HFFc6 (cell line): ENCODE measurements at places on chromosomes 2 and 18. TPM values are rescaled to one million over a fixed set of nuclear protein-coding genes. Genes with fewer than 3 reads are reported as not detected.

GRCh38 chr2:109193807-109194619, 65.0 kb downstream of the SH3RF3 start:
- DNase-seq = no peak
- peaks cover 6% of the 10 kb centered on the region for H3K27me3 ChIP-seq
- no peak overlapping the region for H3K4me3 ChIP-seq

DNA sequence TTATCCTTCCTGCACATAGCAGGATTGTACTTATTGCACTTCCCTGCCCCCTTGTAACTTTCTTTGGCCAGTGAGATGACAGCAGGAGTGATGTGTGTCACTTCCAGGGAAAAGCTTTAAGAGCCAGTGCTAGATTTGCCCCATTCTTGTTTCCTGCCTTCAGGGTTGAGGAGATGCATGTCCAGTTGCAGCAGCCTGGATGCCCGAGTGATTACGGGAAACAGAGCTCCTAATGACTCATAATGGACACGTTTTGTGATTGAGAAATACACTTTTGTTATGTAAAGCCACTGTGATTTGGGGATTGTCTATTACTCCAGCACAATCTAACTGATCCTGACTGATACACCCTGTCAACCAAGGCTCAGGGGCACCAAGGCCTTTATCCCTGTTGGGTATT, 5.0 kb upstream of the TET3 start:
- H3K27me3 ChIP-seq = peaks cover 4% of the 10 kb centered on the region; the same call in 1 of the 2 replicates
- H3K4me3 ChIP-seq = peak overlapping the region; percentile 10; the same call in 1 of the 2 replicates
- peak overlapping the region; percentile 60 for H3K27ac ChIP-seq
- H3K4me1 ChIP-seq = peaks cover 43% of the 10 kb centered on the region
- DNase-seq = peak; percentile 85
- H3K36me3 ChIP-seq = no peaks in the 10 kb centered on the region

DNA sequence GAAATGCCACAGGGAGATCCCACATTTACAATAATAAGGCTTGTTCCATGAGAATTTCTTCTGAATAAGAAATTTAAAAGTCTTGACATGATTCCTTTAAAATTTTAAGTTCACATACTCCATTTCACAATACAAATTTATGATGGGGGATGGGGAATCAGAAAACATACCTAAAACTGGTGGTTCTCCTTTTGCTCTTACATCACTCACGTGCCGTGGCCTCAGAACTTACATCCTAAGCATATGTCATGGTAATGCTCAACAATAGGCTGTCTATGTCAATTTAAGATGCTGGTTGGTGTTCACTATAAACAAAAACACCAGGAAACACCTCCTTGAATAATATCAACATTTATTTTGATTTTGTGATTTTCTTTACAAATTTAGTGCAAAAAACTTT, 12.8 kb downstream of the UPP2 start:
- no peak overlapping the region for H3K4me3 ChIP-seq
- H3K4me1 ChIP-seq = no peaks in the 10 kb centered on the region
- H3K27me3 ChIP-seq = peaks cover 3% of the 10 kb centered on the region; the same call in 1 of the 2 replicates
- H3K36me3 ChIP-seq = no peaks in the 10 kb centered on the region
- no peak for DNase-seq

DNA sequence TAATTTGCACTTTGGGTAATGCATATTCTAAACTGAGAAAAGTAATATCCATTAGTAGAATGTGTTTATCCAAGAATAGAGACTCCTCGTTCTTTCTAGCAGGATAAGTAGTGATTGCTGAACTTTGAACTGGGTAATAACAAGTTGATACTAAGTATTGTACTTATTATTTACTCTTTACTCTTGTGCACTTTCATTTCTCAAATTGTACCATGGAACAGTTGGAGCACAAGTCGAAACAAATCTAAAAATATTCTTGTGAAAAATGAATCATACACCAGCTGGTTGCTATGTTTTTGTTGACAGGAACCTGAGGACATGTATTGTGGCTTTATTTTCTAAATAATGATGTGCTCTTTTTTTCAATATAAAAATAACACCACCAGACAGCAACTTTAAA, 111.9 kb downstream of the RGPD3 start:
- no peaks in the 10 kb centered on the region for H3K4me1 ChIP-seq
- H3K4me3 ChIP-seq = no peak overlapping the region
- DNase-seq = no peak
- no peak overlapping the region for H3K27ac ChIP-seq

DNA sequence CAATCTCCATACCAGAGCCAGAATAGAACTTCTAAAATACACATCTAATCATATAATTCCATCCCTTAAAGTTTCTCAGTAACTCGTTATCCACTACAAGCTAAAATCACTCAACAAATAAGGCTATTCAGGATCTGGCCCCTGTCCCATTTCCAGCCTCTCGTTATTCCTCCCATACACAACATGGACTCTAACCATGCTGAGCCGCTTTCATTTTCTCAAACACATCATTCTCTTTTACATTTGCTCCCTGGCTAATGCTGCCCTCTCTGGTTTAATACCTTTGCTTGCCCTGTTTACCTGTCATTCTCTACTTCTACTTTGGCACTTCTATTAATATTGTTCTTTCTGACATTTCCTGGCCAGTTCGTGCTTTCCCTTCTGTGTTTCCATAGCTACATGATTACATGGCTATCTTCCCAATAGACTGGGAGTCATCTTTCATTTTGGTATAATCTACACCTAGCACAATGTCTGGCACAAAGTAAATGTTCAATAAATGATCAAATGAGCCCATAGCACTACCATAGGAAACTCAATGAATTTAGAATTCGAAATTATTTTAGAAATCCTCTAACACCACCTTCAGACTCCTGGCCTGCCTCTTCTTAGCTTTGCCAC, 163.6 kb upstream of the VRK2 start:
- H3K4me1 ChIP-seq = peaks cover 17% of the 10 kb centered on the region
- no peak overlapping the region for H3K4me3 ChIP-seq

GRCh38 chr2:14148216-14148615, 484.3 kb upstream of the LRATD1 start:
- H3K4me1 ChIP-seq = no peaks in the 10 kb centered on the region
- H3K4me3 ChIP-seq = no peak overlapping the region
- no peaks in the 10 kb centered on the region; the same call in 1 of the 2 replicates for H3K27me3 ChIP-seq
- H3K27ac ChIP-seq = no peak overlapping the region
- no peak for DNase-seq
- no peaks in the 10 kb centered on the region for H3K36me3 ChIP-seq

- H3K27ac ChIP-seq = no peak overlapping the region
- no peak for DNase-seq
- H3K27me3 ChIP-seq = no peaks in the 10 kb centered on the region
- no peaks in the 10 kb centered on the region for H3K4me1 ChIP-seq
Observed at GRCh38 chr18:69067048-69067447, 269.2 kb downstream of the CCDC102B start.

- H3K27me3 ChIP-seq = peaks cover 3% of the 10 kb centered on the region; the same call in 1 of the 2 replicates
- peaks cover 41% of the 10 kb centered on the region for H3K4me1 ChIP-seq
- H3K36me3 ChIP-seq = peaks cover 9% of the 10 kb centered on the region
- no peak overlapping the region for H3K27ac ChIP-seq
- no peak overlapping the region for H3K4me3 ChIP-seq
Observed at GRCh38 chr2:84697895-84698294, 181.6 kb downstream of the DNAH6 start.

GRCh38 chr2:143068509-143068908, 60.7 kb upstream of the ARHGAP15 start:
- H3K27ac ChIP-seq = no peak overlapping the region
- no peak overlapping the region for H3K4me3 ChIP-seq
- DNase-seq = no peak
- no peaks in the 10 kb centered on the region for H3K4me1 ChIP-seq
- no peaks in the 10 kb centered on the region for H3K27me3 ChIP-seq

DNA sequence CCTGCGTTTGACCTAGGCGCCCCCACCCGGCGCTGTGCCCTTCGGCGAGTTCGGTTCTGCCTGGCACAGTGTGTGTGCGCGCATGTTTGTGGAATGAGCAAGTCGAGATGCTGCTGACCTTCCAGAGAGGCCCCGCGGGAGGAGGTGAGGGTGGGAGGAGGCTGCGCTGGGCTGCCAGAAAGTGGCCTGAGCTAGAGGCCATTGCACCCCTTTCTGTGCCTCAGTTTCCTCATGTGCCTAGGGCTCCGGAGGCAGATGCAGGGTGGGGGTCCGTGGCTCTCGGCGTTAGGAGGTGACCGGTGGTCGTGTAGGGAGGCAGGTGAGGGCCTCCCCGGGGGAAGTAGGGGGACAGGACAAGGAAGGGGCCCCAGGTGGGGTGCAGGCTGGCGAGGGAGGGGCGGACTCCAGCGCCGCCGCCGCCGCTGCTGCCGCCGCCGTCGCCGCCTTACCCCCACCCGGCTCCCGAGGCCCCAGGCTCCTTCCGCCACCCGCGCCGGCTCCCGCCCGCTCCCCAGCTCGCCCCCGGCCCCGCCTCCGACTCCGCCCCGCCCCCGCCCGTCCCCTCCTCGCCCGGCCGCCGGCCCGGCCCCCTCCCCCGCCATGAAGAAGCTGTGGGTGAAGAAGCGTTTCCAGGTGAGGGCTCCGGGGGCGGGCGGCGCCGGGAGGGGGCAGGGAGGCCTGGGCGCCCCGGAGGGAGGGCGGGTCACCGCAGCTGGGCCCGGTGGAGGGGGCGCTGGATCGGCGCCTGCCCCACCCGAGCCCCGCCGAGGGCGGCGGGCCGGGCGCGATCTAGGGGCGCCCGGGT, 7.0 kb downstream of the SPEG start:
- peaks cover 13% of the 10 kb centered on the region; the same call in 1 of the 2 replicates for H3K36me3 ChIP-seq
- DNase-seq = peak; percentile 74

DNA sequence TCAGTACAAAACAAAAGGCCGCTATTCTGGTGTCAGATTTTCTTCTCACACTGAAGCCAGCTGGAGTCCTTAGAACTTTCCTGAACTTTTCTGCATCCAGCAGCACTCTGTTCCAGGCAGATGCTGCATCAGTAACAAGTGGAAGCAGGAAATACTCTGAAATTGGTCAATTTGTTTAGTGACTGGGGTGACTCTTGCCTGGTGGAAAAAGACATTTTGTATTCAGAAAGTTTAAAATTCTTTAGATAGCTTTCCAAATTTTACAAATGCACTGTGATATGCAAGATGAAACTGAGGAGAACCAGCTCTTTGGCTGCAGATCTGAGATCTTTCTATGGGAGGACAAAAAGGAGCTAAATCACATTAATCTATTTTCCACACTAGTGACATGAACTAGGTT, 385.7 kb downstream of the NRXN1 start:
- no peaks in the 10 kb centered on the region for H3K4me1 ChIP-seq
- no peaks in the 10 kb centered on the region for H3K27me3 ChIP-seq
- no peak for DNase-seq
- H3K27ac ChIP-seq = no peak overlapping the region
- H3K4me3 ChIP-seq = no peak overlapping the region
- no peaks in the 10 kb centered on the region for H3K36me3 ChIP-seq

GRCh38 chr2:79596403-79596802, 83.6 kb downstream of the CTNNA2 start:
- no peak overlapping the region for H3K27ac ChIP-seq
- H3K4me3 ChIP-seq = no peak overlapping the region
- no peaks in the 10 kb centered on the region for H3K4me1 ChIP-seq
- no peaks in the 10 kb centered on the region for H3K27me3 ChIP-seq
- DNase-seq = no peak

GRCh38 chr2:112962308-112963175, 15.3 kb upstream of the IL36G start:
- DNase-seq = no peak
- no peaks in the 10 kb centered on the region for H3K36me3 ChIP-seq
- H3K27ac ChIP-seq = no peak overlapping the region
- H3K4me1 ChIP-seq = no peaks in the 10 kb centered on the region

GRCh38 chr2:71706836-71707235, 253.5 kb downstream of the DYSF start:
- H3K27ac ChIP-seq = no peak overlapping the region
- no peak overlapping the region for H3K4me3 ChIP-seq
- H3K36me3 ChIP-seq = peaks cover 8% of the 10 kb centered on the region
- peaks cover 46% of the 10 kb centered on the region for H3K27me3 ChIP-seq
- H3K4me1 ChIP-seq = peaks cover 9% of the 10 kb centered on the region

- no peak overlapping the region for H3K27ac ChIP-seq
- peak; percentile 6 for DNase-seq
- H3K4me1 ChIP-seq = peaks cover 8% of the 10 kb centered on the region; the same call in 1 of the 2 replicates
- H3K36me3 ChIP-seq = no peaks in the 10 kb centered on the region
Observed at GRCh38 chr2:148926291-148926961, 51.4 kb downstream of the KIF5C start.

DNA sequence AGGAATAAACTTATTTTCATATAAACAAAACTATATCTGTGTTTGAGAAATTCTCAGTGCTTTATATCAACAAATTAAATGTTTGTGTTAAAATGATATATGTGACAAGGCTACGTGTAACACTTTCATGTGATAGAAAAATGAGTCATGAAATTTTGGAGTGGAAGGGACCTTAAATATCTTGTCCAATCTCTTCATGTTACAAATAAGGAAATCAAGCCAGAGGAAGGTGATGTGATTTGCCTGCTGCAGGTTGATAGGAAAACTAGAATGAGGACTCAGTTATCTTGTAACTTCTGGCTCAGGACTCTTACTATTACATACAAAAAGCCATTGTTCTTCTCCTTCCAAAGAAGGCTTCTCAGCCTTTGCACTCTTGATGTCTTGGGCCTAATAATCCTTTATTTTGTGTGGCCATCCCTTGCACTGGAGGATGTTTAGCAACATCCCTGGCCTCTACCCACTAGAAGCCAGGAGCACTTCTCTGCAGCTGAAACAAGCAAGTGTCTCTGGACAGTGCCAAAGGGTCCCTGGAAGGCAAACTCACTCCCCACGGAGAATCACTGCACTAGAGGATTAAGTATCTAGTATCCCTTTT, 43.0 kb upstream of the NARS1 start:
- H3K4me1 ChIP-seq = peaks cover 25% of the 10 kb centered on the region
- peaks cover 17% of the 10 kb centered on the region for H3K27me3 ChIP-seq
- H3K27ac ChIP-seq = peak overlapping the region; percentile 58

DNA sequence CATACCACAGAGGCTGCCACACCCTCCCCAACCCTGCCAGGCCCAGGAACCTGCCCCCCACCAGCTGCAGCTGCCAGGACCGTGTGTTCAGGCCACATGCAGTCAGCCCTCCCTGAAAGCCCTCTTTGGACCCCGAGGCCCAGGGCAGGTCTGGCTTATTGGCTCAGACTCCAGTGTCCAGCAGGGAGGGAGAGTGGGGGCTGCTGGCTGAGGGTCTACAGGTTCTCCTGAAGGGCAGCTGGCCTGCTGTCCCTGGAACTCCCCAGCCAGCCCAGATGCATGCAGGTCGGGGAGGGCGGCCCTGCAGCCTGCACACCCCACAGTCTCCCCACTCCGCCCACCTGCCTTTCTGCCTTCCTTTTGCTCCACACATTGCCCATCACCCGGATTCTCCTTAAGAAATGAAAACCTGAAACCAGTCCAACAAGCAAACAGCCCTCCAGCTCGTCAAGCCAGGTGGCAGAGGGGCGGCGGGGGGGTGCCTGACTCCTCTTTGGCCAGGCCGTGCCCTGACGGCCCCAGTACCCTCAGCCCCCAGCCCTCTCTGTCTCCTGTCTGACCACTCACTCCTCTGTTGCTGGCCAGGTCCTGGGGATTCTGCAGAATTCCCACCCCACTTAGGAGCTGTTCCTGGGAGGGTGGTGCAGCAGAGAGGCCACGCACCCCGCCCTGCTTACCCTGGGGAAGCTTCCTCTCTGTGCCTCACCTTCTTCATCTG, 18.0 kb downstream of the GPR35 start:
- no peaks in the 10 kb centered on the region for H3K4me1 ChIP-seq
- no peak overlapping the region for H3K27ac ChIP-seq
- H3K36me3 ChIP-seq = no peaks in the 10 kb centered on the region
- no peak overlapping the region for H3K4me3 ChIP-seq
- DNase-seq = no peak

NFATC1 gene
- 0.79 to 2.2 TPM (median 1.3 TPM) in 3 replicates for total RNA-seq

GPR75 gene
- 0.97 to 1.2 TPM (median 1.1 TPM) in 3 replicates for total RNA-seq

GPR39 gene
- 2.0 to 2.7 TPM (median 2.5 TPM) in 3 replicates for total RNA-seq

CFC1 gene
- not detected in 2 replicates for total RNA-seq

CCDC141 gene
- total RNA-seq = not detected in 3 replicates

RAX gene
- not detected in 3 replicates for total RNA-seq

LGALSL gene
- total RNA-seq = 0.52 to 2.1 TPM (median 1.3 TPM) in 3 replicates

GPR45 gene
- total RNA-seq = not detected in 3 replicates

RFTN2 gene
- total RNA-seq = 0.05 to 0.59 TPM (median 0.32 TPM) in 3 replicates
